Cardiac fibroblast (primary cell): ENCODE measurements at places on chromosomes 13 and 19.

DNA sequence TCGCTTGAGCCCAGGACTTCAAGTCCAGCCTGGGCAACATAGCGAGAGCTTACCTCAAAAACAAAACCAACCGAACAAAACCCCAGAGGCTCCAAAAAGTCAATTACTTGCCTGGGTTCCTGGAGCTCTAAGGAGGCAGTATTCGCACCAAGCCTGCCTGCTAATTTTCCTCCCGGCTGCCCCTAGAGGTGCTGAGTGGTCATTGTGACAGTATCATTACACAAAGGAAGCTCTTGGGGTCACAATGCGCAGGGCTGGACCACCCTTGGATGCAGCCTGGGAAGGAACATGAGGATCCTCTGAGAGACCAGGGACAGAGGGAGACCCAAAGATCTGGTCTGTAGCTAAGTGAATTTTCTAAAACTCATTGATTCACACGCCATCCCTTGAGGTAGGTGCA lies 8.5 kb upstream of the PEX11G start:
- peak; percentile 21 for DNase-seq

DNA sequence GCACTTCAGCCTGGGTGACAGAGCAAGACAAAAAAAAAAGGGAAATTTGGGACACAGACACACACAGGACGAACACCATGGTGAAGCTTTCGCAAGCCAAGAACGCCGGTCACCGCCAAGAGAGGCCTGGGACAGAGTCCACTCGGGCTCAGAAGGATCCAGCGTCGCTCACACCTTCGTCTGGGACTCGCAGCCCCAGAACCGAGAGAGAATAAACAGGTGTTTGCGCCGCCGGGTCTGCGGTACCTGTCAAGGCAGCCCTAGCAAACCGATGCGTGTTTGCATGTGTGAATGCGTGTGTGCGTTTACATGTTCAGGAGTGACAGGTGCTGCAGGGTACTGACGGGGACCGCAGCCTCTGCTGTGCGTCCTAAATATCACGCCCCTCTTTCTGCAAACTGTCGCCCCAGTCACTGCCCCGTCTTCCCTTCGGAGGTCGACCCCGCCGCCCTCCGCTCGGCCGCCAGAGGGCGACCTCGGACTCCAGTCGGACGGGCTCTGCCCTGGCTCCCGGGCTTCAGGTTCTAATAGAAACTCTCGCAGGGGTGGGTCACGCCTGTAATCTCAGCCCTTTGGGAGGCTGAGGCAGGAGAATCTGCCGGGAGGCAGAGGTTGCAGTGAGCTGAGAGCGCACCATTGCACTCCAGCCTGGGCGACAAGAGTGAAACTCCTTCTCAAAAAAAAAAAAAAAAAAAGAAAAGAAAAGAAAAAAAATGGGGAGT lies 11.8 kb upstream of the CSNK1G2 start:
- peak; percentile 76 for DNase-seq

DNA sequence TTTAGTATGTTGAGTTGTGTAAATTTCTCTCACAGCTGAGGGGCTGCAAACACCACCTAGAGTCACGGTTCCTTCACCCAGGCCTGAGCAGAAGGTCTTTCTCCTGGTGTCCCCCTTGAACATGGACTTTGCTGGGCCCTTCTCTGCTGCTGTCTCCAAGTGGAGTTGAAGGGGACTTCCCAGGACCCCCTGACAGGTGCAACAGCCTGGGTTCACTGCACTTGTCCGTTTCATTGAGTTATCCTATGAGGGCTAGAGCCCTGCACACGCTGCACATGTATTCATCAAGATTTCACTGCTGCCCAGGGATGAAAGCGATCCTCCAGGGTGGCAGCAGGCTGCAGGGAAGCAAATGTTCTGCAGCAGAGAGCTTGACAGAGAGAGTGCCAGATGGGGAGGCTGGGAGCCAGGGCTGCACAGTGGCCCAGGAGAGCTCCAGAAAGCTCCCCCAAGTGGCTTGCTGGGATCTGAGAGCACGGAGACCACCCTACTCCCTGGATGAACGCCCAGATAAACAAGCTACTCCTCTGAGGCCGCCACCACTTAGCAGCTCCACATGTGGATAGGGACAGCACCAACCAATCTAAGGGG lies 10.3 kb downstream of the TMEM272 start:
- DNase-seq, result no peak

DNA sequence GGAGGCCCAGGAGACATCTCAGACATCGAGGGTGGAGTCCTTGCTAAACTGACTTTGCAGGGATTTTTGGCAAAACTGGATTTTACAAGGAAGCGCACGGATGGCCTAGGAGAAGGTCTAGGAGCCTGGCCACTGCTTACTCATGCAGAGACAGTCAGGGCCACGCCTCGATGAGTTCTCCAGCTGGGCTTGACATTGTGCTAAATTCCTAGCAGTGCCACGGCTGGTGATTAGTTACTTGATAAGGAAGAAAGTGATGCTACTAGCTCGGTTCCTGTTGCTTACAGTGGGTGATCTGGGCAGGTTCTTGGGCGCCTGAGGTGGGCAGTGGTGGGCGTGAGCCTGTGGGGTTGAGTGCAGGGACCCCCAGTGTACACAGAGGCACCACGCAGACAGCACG lies 143.4 kb downstream of the SOX1 start:
- DNase-seq, result no peak
